ENCODE measurements at places on chromosomes 6 and 20. TPM values are rescaled to one million over a fixed set of nuclear protein-coding genes. Genes with fewer than 3 reads are reported as not detected.
A peak's percentile ranks its signal among the peaks of the same experiment; 100 is the strongest.

DNA sequence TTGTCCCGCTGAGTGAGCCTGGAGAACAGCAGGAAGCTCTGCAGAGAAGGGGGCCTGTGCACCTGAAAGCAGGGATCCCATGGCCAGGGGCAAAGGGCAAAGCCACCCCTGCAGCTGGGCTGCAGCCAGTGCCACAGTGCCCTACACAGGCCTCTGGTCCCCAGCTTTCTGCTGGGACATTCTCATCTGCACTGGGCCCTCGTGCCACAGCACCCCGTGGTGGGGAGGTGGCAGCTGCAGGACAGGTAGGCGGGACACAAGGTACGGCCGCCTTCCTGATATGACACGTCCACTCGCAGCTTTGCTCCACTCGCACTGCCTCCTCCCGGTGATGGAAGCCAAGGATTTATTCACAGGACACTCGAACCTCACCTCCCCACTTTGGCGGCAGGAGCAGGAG lies 27.2 kb downstream of the INSM1 start:
- DNase-seq, result no peak

Gene TAAR1
- total RNA-seq, result not detected

Gene CCN6
- not detected for total RNA-seq

GRCh38 chr6:47041741-47042140 lies 391 bp downstream of the ADGRF1 start:
- no peak for DNase-seq

Gene TRIM10
- not detected for total RNA-seq

- DNase-seq, result no peak
These were observed 57.2 kb downstream of the RIPOR3 start for GRCh38 chr20:50634191-50634590.

Gene SLC32A1
- total RNA-seq, result not detected

- no peak for DNase-seq
These were observed 642.0 kb downstream of the PRKN start for GRCh38 chr6:162085561-162085960.

Gene ECT2L
- not detected for total RNA-seq

DNA sequence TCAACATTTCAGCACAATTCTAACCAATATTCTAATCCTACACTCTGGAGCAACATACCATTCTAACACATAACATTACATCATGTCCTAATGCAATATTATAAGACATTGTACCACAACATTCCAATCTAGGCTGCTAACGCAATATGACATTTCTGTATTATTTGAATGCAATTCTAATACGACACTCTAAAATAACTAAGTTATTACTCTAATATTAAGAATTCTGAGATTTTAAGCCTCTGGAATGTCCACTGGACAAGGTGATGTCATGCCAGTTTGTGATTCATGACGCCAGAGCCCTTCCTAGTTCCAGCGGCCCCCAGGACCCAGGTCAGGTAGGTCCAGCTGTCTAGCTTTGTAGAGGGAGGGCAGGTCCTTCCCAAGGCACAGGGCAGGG lies 69.7 kb upstream of the SIRPA start:
- no peak for DNase-seq

Gene RAET1L
- total RNA-seq, result not detected

Gene PNLDC1
- not detected for total RNA-seq

Gene SLPI
- not detected for total RNA-seq

Gene FLRT3
- 5.8 TPM for total RNA-seq

Gene PRRT1
- total RNA-seq, result not detected

DNA sequence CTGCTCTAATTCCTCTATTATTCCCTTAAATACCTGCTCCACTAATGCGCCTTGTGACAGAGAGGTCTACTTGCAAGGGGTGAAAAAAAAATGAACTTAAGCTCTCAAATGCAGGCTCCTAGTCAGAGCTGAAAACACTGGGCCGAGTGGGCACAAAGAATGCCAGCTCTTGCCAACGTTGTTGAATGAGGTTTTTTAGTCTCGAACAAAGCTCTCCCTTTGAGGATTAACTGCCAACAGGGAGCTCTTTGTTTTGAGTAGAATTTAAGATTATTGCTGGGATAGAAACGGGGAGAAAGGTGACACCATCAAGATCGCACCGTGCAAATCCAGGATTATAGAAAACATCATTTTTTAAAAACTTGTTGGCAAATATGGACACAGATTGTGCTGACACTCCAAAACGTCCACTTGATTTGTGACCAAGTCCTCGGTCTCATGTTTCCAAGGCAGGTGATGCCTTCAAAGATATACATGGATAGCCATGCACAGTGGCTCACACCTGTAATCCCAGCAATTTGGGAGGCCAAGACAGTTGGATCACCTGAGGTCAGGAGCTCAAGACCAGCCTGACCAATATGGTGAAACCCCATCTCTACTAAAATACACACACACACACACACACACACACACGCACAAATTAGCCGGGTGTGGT lies 163.2 kb downstream of the BMP7 start:
- no peak for DNase-seq

Gene NRM
- 2.9 TPM for total RNA-seq

GRCh38 chr6:136038531-136038930 lies 187.0 kb downstream of the PDE7B start:
- DNase-seq, result no peak

- no peak for DNase-seq
These were observed 5.6 kb upstream of the HM13 start for GRCh38 chr20:31508517-31509244.

Gene POU5F1
- total RNA-seq, result 2.5 TPM

Gene OR2H2
- not detected for total RNA-seq

DNA sequence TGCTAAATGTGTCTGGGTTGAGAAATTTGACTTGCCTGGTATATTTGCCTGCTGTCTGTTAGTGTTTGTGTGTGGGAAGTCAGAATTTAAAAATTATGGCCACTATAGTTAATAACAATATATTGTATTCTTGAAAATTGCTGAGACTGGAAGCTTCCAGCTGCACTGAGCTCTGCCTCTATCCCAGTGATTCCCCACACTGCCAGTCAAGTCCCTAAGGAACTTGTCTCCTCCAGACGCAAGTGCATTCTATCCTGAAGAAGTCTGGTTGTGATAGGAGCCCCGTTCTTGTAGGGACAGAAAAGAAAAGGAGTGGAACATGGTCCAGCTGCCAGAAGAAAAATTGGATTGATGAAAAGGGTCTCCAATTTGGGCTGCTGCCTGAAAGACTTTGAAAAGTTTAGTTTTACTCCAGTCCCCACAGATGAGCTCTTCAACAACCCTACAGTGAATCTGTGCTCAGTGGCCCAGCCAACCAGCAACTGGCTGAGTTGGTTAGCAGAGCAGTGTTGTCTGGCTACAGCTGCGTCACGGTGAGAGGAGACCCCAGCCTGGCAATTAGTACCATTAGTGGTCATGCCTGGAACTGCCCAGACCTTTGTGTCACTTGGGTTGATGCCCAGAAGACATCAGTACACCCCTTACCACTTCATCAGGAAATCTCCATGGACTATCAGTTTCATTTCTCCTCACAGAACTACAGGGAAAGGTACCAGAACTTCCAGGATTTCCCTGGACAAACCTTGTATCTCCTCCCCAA lies 183.1 kb upstream of the MCHR2 start:
- DNase-seq, result peak; percentile 64

Gene UBD
- total RNA-seq, result not detected

Gene MPIG6B
- not detected for total RNA-seq

GRCh38 chr20:343107-343506 lies 3.8 kb upstream of the NRSN2 start:
- DNase-seq, result no peak

DNA sequence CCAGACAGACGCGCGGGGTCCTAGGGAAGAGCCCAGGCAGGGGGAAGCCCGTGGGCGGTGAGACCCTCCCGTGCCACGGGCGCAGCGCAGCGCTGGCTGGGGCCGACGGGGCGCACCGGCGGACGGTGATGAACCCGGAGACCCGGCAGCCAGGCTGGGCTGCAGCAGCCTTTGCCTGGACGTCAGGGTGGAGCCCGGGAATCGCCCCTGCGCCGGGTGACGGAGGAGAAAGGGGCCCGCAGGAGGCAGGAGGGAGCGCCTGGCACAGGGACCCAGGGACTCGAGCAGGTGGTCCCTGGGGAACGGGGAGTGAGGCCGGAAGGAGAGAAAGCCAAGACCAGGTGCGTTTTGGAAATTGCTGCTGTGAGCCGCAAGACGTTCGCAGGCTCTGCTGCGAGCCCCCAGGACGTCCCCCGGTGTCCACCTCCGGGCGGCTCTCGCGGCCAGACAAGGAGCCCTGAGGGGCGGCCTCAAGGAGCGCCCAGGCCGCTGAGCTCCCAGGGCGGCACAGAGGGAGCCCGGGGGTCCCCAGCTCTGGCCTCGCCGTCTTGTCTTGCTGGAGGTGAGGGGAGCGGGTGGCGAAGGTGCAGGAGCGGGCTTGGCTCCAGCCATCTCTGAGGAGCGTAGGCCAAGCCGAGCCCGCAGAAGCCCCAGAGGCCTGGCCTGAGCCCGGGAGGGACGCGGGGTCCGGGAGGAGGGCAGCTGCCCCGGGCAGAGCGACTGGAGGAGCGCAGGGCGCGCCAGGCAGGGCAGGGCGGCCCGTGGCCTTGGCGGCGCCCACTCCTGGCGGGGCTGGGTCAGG lies 191.2 kb upstream of the PDE10A start:
- no peak for DNase-seq

Gene ULBP1
- total RNA-seq, result 0.16 TPM

DNA sequence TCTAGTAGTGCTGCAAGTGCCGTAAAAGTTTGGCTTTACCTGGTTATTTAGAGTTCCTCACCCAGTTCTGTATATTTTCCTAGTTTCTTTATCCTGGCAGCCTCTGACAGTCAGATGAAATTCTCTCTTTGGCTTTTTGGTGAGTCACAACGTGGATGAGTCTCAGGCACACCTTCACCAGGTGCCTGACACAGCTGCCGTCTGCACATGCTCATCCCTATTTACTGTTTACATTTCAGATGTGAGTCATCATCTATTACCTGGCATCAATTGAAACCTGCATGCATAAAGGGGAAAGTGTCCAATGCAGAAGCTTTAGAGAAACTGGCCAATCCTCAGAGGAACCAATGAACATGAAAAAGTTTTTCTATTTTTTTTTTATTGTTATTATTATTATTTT lies 33.3 kb upstream of the ADGRF4 start:
- no peak for DNase-seq

DNA sequence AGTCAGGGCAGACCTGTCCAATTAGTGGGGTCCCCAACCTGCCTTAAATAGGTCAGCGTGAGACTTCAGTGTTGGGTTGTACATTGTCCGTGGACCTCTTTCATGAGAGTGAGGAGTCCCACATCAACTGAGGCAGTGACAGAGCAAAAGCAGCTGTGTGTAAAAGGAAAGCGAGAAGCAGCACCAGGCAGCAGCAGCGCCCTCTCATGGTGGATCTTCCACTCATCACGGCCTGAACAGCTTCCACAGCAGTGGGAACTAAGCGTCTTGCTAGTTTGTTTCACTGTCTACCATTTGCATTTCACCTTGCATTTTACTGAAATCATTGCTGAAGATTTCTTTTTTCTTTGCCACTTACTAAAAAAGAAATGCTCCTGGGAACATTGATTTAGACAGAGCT lies 333.8 kb downstream of the PKHD1 start:
- no peak for DNase-seq

GRCh38 chr20:61960836-61961235 lies 104.8 kb downstream of the TAF4 start:
- DNase-seq, result no peak

GRCh38 chr6:82353848-82354247 lies 9.8 kb upstream of the TPBG start:
- DNase-seq, result no peak

GRCh38 chr6:219641-220198 lies 72.6 kb upstream of the DUSP22 start:
- DNase-seq, result peak; percentile 48

Gene SRMS
- total RNA-seq, result not detected

Gene CCDC167
- total RNA-seq, result 45.9 TPM

Gene CRISP2
- not detected for total RNA-seq

DNA sequence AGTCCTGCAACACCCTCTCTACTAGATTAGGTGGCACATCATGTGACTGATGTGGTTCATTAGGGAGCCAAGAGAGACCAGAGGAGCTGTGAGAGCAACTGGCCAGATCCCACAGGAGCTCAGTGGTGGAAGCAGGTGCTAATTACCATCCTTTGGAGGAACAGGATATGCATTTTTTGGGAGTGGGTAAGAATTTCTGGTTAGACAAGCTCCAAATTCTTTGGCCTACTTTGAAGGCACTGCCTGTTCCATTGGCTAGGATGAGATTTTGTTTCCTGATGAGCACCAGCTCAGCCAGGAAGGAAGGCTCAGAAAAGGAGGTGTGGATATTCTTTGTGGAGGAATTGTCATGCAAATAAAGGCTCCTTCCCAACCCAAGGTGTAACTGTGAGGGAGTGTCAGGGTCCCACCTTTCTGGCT lies 130.3 kb upstream of the BMP2 start:
- peak; percentile 88 for DNase-seq

DNA sequence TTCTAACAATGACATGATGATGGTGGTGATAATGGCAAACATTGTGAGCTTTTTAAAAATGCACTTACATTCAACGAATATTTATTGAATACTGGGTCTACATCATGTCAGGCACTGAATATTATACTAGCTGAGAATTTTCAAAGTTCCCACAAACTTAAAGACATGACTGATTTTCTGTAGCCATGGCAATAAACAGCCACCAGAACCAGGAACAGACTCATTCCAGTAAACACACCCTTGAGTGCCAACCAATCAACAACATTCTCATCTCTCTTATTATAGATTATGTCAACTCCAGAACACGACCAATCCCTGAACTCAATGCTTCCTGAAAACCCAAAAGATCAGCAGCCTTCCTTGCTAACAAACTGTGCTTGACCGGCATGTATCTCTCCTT lies 212.4 kb upstream of the RUNX2 start:
- DNase-seq, result peak; percentile 19

Gene TMEM217
- 0.35 TPM for total RNA-seq

- DNase-seq, result no peak
These were observed 96.5 kb downstream of the ERMARD start for GRCh38 chr6:169847901-169848311.

GRCh38 chr20:51634257-51634656 lies 91.7 kb upstream of the NFATC2 start:
- DNase-seq, result no peak

DNA sequence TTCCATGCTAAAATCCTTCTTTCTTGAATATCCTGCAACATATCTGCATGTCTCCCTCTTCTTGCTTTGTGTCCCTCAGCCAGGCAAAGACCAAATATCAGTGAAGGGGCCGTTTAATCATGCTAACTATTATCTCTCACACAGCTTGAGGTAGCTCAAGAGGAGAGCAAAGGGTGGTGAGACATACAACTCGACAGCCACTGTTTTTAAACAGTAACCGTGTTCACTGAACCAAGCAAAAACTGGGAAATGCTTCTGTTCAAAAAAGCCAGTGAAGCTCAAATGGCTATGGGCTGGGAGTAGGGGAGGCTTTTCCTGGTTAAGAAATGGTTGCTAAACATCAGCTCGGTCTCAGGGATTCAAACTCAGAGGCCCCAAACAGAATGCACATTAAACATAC lies 83.4 kb downstream of the MAP7 start:
- DNase-seq, result no peak

Gene ZNF311
- total RNA-seq, result 0.32 TPM

Gene EHMT2
- total RNA-seq, result 33.7 TPM

Gene ME1
- 31.3 TPM for total RNA-seq

- DNase-seq, result no peak
These were observed 72.3 kb downstream of the RAMACL start for GRCh38 chr6:166514196-166514595.

Gene FAM209B
- total RNA-seq, result not detected

Data from myocyte (in vitro differentiated cells).